ENCODE measurements at places on chromosomes 4 and X. TPM values are rescaled to one million over a fixed set of nuclear protein-coding genes. Genes with fewer than 3 reads are reported as not detected.

BLOC1S4 gene
- 11.0 TPM for polyA plus RNA-seq

MAEA gene
- polyA plus RNA-seq: 70.7 TPM

CPLX1 gene
- polyA plus RNA-seq: 89.5 TPM

SAGE1 gene
- polyA plus RNA-seq: not detected

HMX1 gene
- polyA plus RNA-seq: not detected

DCAF8L1 gene
- not detected for polyA plus RNA-seq

FATE1 gene
- 0.75 TPM for polyA plus RNA-seq

FGB gene
- polyA plus RNA-seq: 2.1 TPM

TCEANC gene
- polyA plus RNA-seq: 3.2 TPM

TLL1 gene
- polyA plus RNA-seq: 0.29 TPM

ATP6AP2 gene
- polyA plus RNA-seq: 89.5 TPM

MAGEB17 gene
- polyA plus RNA-seq: not detected

AGTR2 gene
- polyA plus RNA-seq: not detected

F8A1 gene
- 51.7 TPM for polyA plus RNA-seq

NAP1L3 gene
- polyA plus RNA-seq: 19.1 TPM

CXCL11 gene
- polyA plus RNA-seq: not detected

SHOX gene
- not detected for polyA plus RNA-seq

RHOH gene
- not detected for polyA plus RNA-seq

SPANXN1 gene
- not detected for polyA plus RNA-seq

LIMCH1 gene
- 28.2 TPM for polyA plus RNA-seq

PPP4R3C gene
- not detected for polyA plus RNA-seq

TRIM60 gene
- polyA plus RNA-seq: not detected

AWAT2 gene
- polyA plus RNA-seq: not detected

C4orf50 gene
- polyA plus RNA-seq: 1.0 TPM

COPS4 gene
- polyA plus RNA-seq: 27.9 TPM

CASK gene
- 17.4 TPM for polyA plus RNA-seq

RS1 gene
- polyA plus RNA-seq: not detected

AKAP4 gene
- polyA plus RNA-seq: not detected

ARHGEF38 gene
- polyA plus RNA-seq: 0.12 TPM

PAGE5 gene
- not detected for polyA plus RNA-seq

ZCCHC12 gene
- polyA plus RNA-seq: 4.0 TPM

GLUD2 gene
- polyA plus RNA-seq: 0.34 TPM

MAGED4B gene
- polyA plus RNA-seq: 138 TPM

CFAP99 gene
- polyA plus RNA-seq: 0.71 TPM

USP17L29 gene
- not detected for polyA plus RNA-seq

POU4F2 gene
- polyA plus RNA-seq: not detected

GAB3 gene
- 0.59 TPM for polyA plus RNA-seq

ADGRL3 gene
- polyA plus RNA-seq: 10.6 TPM

PHOX2B gene
- not detected for polyA plus RNA-seq

SLC16A2 gene
- 5.7 TPM for polyA plus RNA-seq

SHROOM3 gene
- 30.9 TPM for polyA plus RNA-seq

CPE gene
- 336 TPM for polyA plus RNA-seq

DGKQ gene
- 4.4 TPM for polyA plus RNA-seq

USP17L21 gene
- not detected for polyA plus RNA-seq

BEX3 gene
- 454 TPM for polyA plus RNA-seq

FAM47A gene
- polyA plus RNA-seq: not detected

FREM3 gene
- 0.44 TPM for polyA plus RNA-seq

NWD2 gene
- polyA plus RNA-seq: 0.20 TPM

NUDT9 gene
- polyA plus RNA-seq: 24.9 TPM

DKK2 gene
- polyA plus RNA-seq: 0.64 TPM

Data from brain (organoid and tissue), 16 donors.